Suprapubic skin (tissue), 4 donors: ENCODE measurements at places on chromosomes 4 and X.

- no peak for DNase-seq
Observed at GRCh38 chr4:146053891-146054290, 115.3 kb upstream of the ZNF827 start.

DNA sequence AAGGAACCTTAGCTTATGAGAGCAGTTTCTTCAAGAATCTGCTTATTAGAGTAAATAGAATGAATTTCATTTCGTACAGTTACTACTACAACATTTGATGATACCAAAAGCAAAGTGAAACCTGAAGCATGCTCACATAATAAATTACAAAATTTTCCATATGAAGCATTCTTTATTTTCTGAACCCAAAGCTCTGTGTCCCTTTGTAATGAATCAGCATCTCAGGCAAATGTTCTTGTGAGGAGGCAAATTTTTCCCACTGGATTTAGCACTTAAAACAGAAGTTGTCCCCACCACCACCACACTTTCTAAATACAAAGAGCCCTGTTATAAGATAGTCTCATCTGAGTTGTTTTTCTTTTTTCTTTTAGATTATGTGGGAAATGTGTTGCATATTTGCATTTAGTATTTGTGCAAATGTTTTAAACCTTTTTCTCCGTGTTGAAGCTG is 70.7 kb upstream of the NFKB1 start:
- DNase-seq = no peak

DNA sequence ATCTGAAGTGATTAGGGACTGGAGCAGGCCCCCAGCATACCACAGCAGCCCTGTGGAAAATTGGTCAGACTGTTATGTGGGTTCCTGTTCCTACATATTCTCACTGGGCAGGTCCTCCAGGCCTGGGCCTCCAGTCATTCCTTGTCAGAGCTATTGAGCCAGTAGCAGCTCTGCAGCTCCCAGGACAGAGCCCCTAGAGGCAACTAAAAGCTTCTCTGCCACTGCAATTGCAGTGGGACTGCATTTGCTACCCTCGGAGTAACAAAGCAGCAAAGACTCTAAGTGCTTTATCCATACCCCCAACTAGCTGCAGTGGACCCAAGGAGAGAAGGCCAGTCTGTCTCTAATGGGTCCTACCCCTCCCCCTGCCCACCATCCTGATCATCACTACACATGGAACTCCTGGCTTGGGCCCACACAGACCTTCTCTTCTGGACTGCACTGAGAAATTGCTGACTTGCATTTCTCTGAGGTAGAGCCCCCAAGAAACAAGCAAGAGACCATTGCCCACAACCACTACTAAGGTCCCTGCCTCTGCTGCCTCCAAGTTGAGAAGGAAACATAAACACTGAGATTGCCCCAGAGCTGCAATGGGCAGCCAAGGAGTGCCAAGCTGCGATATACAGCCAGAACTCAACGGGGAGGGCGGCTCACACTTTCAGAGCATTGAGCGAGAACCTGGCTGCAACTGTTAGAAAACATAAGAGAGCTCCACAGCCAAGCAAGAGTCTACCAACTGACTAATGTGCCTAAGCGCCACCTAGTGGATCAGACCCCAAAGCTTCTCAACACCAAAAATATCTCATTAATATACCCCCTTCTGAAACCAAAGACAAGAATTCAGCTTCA is 738.7 kb upstream of the NDST4 start:
- peak; percentile 52 for DNase-seq

DNA sequence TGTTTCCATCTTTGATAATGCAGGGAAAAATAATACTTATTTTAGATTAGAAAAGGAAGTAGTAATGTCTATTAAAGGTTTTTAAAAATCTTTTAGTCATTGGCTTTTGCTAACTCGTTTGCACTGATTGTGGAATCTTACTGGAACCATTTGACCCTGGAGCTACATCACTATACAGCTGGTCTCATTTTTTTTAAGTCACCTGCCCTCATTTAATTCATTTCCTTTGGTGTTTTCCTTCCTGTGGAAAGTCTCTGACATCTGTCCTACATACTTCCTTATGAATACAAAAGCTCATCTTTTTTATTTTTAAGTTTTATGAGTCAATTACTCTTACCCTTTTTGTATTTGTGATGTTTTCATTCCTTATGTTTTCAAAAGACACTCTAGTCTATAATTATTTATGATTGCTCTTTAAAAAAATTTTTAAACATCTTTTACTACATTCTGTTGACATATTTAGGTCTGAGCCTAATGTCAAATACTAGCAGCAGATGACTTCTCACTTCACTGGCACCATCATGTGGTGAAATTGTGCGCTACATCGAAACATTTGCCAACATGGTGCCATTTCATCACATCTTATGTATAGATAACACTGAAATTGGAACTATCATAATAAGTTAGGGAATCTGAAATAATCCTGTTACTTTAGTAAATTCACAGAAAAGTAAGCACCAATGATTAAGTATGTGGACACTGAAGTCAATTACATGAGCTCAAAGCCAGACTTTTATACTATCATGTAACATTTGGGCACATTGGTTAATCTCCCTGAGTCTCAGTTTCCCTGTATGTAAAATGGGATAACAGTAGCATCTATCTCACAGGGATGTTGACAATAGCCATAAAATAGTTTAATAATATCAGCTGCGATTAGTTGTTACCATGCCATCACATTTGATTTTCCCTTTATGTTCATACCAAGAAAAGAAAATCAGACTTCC is 9.4 kb upstream of the MMAA start:
- no peak for DNase-seq

GRCh38 chr4:154590329-154591006 is at the start of gene FGA:
Gene FGA, minus strand, starts transcription at chr4:154590742. Its CDS starts 55 bp downstream, at chr4:154590687.
- DNase-seq = no peak

- DNase-seq = no peak
Observed at GRCh38 chr4:1331591-1332353, 15.2 kb upstream of the UVSSA start.

- DNase-seq = peak; percentile 38
Observed at GRCh38 chr4:8296491-8296890, 26.9 kb downstream of the HTRA3 start.

- peak; percentile 59 for DNase-seq
Observed at GRCh38 chr4:35565640-35566039, 678.7 kb downstream of the ARAP2 start.

- DNase-seq = no peak
Observed at GRCh38 chr4:184252136-184253071, 34.7 kb upstream of the ENPP6 start.
